GM12891 (cell line): ENCODE measurements at places on chromosomes 4 and X.

- DNase-seq, result no peak
Observed at GRCh38 chr4:58507079-58507478, 1396.9 kb upstream of the IGFBP7 start.

DNA sequence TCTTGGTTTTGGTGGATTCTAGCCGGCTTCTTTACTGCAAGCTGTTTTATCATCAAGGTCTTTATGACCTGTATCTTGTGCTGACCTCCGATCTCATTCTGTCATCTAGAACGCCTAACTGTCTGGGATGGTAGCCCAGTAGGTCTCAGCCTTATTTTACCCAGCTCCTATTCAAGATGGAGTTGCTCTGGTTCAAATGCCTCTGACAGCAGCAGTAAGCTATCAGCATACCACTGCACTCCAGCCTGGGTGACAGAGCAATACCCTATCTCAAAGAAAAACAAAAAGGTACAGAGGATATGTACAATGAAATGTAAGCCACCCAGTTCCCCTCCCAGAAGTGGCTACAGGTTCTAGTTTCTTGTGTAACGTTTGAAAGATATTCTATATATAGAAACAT lies 36.1 kb downstream of the HERC6 start:
- DNase-seq, result no peak

DNA sequence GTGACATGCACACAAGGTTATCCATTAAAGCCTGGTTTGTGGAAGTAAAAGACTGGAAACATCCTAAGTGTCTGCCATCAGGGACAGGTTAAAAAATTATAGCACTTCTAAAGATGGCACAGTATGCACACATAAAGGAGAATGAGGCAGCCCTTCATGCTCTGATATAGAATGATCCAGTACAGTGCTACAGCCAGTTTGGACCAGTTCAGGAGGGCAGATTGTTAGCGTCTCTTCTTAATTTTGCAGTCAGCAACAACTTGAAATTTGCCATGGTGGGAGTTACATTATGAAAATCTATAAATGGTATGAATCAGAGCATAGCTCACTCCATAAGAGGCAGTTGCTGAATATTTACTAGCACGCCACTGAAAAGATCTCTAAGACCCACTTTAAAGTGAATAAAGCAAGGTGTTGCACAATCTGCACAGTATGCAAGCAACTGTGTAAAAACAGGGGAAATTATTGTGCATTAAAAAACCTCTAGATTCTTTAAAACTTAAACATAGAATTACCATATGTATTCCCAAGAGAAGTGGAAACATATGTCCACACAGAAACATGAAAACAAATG lies 20.3 kb upstream of the SOD3 start:
- no peak for DNase-seq

DNA sequence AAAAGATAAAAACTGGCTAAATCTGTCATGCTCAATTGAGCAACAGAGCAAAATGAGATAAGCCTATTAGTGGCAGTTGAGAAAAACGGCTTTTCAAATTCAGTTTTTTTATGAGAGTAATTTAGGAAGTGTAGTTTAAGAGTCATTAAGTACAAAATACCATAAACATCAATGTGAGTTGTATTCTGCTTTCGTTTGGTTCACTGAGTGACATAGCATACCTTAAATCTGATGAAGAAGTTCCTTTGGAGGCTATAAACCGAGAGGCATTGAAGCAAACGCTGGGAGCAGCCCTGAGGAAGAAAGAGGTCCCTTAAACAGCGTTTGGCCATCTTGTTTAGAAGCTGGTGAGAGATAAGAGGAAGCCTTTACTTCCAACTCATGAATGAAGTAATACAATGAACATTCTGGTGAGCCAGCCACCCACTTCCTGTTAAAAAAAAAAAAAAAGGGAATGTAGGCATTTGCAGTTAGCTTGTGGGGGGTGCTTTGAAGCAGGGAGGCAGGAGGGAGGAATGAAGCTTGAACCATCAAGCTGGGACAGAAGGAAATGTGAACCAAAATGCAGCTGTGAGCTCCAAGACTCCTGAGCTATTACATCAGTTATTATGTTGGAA lies 132.3 kb downstream of the ZNF330 start:
- no peak for DNase-seq

GRCh38 chrX:150880808-150881165 lies 17.7 kb downstream of the CD99L2 start:
- no peak for DNase-seq

DNA sequence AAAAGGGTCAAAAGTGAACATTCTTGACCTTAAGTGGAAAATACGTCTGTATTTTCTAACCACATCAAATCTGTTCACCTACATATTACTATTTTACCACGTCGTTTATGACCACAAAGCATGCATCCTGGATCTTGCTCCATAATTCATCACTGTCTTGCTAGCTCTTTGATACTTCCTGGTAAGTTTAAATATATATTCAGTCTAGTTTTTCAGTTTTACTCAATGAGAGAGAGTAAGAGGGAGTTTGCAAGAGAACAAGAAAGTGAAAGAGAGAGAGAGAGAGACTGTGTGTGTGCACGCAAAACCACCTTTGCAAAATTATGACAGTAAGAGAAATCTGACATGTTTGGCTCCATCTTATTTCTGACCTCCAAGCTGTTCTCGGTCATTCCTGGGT lies 173.7 kb upstream of the GALNTL6 start:
- no peak for DNase-seq

GRCh38 chrX:138690591-138690990 lies 20.9 kb downstream of the FGF13 start:
- no peak for DNase-seq

GRCh38 chr4:89599026-89599425 lies 237.9 kb downstream of the SNCA start:
- no peak for DNase-seq

DNA sequence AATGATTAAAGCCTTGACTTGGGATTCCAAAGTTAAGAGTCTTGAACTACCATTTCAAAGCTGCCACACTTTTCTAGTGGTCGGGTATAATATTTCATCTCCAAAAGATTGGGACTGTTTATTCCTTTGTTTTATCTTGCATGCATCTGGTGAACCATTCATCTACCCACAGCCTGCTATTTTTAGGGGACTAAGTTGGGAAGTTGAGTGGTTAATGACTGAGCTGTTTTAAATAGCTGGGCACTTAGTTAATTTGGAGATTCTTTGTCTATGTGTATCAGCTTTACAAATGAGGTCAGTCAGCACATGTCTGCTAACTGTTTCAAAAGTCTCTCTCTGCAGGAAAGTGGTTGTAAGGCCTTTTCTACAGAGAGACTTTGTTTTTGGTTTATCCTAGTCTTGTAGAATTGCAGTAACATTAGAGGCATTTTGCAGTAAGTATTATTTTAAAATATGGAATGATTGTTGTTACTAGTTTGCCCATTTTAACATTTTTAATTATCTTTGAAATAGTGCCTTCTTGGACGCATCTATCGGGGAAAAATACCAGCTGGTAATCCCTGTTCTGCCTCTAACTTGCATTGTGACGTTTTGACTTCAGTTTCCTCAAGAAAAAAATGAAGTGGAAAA lies 8.2 kb downstream of the BMP2K start:
- DNase-seq, result no peak

DNA sequence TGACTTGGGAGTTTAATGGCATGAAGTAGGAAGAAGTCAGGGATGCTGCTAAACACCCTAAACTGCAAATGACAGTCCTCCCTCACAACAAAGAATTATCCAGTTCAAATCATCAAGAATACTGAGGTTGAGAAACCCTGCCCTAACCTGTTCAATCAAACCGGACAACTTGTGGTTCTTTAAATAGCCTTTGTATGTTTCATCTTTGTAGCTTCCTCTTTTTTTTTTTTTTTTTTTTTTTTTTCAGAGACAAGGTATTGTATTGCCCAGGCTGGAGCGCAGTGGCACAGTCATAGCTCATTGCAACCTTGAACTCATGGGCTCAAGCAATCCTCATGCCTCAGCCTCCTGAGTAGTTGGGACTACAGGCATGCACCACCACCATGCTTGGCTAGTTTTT lies 52.5 kb upstream of the TTC29 start:
- DNase-seq, result no peak

GRCh38 chr4:169152899-169153298 lies 117.9 kb downstream of the SH3RF1 start:
- no peak for DNase-seq

- no peak for DNase-seq
Observed at GRCh38 chrX:97609938-97610337, 726.2 kb downstream of the RPA4 start.

GRCh38 chr4:119394826-119395225 lies 72.9 kb upstream of the FABP2 start:
- no peak for DNase-seq

DNA sequence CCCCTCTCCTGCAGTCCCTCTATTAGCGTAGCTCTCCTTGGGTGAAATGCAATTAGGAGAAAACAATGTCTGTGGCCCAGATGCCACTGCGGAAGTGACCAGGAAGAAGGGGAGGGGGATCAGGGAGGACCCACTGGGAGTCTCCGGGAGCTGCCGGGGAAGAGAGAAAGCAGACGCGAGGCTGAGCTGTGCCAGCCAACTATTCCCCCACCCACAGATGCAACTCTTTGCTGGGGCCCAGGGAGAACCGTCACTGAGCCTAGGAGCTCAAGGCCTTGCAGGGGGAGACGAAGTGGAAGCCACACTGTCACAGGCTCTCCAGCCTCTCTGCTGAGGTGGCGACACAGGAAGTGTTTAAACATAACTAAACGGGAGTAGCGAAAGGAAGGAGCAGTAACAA lies 149.2 kb downstream of the BCOR start:
- DNase-seq, result no peak

GRCh38 chr4:76830964-76831703 lies 66.8 kb downstream of the SOWAHB start:
- no peak for DNase-seq

DNA sequence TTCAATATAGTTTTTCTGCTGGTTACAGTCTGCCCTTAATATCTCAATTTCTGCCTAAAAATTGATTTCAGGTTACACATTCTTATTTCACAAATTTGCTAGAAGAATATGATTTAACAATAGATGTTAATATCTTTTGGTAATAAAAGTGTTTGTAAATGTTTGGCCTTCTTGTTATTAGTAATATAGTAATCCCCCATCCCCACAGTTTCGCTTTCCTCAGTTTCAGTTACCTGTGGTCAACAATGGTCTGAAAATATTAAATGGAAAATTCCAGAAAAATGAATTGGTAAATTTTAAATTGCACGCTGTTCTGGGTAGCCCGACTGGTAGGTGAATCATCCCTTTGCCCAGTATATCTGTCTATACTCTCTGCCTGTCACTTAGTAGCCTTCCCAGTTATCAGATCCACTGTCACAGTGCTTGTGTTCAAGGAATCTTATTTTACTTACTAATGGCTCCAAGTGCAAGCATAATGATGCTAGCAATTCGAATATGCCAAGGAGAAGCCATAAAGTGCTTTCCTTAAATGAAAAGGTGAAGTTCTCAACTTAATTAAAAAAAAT lies 3.5 kb upstream of the BMP2K start:
- DNase-seq, result no peak

DNA sequence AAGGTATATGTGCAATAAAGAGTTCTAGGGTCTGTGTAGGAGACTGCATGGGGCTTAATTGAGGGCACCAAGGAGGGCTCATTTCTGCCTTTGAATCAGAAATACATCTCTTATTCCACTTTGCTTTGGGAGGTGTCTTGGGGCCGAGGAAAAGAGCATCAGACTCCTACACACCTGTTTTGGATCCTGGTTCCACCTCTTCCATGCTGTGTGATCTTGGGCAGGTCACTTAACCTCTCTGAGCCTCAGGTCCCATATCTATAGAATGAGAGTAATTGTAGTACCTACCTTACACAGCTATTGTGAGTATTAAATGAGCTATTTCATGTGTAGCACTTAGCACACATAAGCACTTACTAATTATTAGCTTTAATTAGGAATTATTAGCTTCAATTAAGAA lies 100.6 kb downstream of the RTL5 start:
- no peak for DNase-seq

DNA sequence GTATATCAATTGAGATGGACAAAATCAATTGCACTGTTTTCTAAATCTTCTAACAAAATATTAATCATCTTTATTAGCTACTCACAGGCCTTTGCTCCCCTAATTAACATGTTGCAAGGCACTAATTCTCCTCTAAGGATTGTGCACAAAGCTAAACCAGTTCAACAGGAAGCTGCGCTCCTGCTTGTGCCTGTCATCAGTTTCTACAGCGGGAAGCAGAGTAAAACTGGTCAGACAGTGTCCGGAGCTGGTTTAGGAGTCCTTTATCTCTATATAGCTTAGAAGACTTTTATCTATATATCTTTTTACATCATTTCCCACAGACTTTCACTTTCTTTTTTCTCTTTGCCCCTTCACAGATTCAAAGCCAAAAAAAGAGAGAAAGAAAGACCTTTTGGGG lies 79.1 kb downstream of the ELOVL6 start:
- no peak for DNase-seq

GRCh38 chr4:180058691-180059215 lies 2184.4 kb upstream of the TENM3 start:
- no peak for DNase-seq

DNA sequence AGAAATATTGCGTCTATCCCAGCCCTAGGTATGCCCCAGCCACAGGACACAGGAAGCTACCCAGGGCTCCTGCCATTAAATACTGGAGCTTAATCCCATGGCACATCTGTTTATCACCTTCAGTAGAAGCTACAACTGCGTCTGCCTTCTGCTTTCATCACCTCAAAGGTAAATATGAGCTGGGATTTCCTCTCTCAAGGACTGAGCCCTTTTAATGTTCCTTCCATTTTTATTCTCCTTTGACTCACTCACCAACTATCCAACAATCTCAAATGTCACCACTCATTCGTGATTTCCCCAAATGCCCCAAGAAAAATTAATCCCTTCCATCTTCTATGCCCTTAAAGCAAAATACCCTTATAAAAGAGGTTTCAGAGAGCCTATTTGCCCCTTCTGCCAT lies 1.8 kb upstream of the MID1 start:
- no peak for DNase-seq

DNA sequence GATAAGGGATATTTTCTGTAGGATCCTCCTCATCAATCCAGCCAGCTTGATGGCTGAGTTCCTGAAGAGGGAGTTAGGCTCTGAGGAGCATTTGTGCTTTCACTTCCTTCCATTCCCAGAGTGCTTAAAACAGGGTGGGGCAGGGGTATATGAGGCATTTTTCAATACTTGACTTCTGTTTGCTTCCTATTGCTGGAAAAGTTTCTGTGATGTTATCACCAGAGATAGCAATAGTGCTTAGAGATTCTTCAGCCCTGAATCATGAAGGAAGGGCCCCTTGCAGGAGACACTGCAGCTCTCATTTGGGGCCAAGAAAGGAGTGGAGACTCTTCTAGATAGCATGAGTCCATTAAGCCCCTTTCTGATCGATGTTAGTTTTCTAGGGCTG lies 166.7 kb upstream of the RPS6KA3 start:
- no peak for DNase-seq

- no peak for DNase-seq
Observed at GRCh38 chr4:7412554-7412912, 22.2 kb downstream of the PSAPL1 start.
